ENCODE measurements at places on chromosomes 16 and 17.
A peak's percentile ranks its signal among the peaks of the same experiment; 100 is the strongest.

GRCh38 chr17:68987966-68988365, 32.8 kb upstream of the ABCA8 start:
- no peak for DNase-seq

DNA sequence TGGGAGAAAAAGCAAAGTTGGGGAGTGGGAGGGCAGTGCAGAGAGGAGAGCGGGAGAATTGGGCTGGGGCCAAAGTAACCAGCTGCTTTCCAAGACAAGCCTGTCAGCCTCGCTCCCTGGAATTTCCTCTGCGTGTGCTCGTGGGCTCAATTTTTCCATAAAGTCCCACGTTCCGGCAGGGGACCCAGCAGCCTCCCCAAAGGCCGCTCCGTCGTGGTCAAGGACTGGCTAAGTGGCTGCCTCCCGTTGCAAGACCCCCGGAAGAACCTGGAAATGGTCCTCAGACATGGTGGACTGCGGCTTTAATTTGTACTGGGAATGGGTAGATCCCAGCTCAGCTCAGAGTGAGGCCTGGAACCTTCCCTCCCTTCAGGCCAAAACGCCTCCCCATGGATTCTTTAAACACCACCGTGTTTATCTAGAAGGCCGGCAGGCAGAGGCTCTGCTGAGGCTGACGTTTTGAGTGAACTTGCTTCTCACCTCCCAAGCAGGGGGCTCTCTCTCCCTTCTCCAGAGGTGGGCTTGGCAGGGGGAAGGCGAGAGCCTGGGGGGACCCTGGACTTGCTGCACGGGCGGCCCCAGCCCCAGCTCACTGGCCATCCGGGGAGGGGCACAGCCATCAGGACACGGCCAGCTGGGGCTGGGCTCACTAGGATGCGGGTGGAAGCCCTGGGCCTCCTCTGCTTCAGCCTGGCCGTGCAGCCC, 190.0 kb downstream of the C16orf95 start:
- no peak for DNase-seq

DNA sequence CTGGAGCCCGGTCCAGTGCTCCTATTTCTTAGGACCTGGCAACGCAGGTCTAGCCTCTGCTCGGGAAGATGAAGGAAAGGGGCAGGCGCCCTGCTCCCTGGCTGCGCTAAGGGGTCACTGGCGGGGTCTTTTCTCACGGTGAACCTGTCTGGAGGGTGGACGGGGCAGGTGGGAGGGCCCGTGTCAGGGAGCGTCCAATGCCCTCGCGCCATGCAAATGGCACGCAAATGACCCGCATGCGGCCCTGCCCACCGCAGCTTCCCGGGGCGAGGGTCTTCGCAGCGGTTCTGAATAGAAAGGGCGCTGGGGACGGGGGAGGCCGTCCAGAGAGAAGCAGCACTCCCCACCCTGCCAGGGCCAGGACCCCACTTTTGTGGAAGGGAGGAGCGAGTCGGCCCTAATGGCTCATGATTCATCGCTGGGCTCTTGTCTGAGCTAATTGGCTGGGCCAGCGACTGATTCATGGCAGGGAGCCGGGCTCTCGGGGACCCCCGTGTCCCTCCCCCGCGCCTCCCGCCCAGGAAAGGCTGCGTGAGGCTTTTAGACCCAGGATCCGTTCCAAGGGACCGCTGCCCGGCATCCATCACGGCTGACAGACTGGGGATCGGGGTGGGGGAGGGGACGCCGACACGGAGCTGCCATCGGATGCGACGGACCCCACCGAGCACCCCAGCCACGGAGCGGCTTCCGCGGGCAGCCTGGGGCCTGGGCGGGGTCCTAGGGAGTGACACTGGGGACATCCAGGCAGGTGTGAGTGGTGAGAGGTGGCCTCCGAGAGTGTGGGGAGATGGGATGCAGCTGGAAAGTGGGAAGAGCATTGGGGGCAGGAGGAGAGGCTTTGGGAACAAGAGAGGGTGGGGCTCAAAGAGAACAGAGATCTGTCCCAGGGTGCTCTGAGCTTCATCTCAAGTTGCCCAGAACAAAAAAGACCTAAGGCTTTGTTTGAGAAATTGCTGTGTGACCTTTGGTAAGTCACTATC, 25.0 kb upstream of the NGFR start:
- DNase-seq: no peak

GRCh38 chr16:67180166-67180565, 3.6 kb downstream of the MATCAP1 start:
- DNase-seq: no peak

GRCh38 chr16:23578101-23578830, 17.9 kb downstream of the NDUFAB1 start:
- DNase-seq: no peak

GRCh38 chr17:77493238-77493820, 352.6 kb downstream of the SEC14L1 start:
- DNase-seq: no peak

DNA sequence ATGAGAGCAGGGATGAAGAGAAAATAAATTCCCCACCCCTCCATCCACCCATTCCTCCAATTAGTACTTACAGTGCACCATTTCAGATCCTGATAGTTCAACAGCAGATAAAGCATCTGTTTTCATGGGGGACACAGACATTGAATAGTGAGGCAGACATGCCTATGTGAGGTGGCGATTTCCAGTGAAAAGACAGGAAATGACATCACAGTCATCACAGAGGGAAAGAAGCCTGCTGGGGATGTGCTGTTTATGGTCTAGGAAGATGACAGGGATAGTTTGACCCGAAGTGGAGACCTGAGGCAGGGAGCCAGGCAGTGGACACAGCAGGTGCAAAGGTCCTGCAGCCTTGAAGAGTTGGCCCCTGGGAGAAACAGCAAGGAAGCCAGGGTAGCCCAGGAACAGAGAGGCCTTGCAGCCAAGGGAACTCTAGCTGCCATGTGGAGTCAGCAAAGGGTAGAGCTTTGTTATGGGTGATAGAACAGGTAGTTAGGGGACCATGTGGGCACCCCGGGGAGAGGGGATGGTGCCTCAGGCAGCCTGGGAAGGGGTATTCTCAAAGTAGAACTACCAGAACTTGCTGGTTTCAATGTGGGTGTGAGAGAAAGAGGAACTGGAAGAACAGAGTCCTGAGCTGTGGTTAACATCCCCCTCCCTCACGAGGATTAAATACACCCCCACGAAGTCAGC, 256.6 kb downstream of the CPPED1 start:
- DNase-seq: no peak

- DNase-seq: no peak
Measured at GRCh38 chr16:72853575-72854266, 194.2 kb downstream of the ZFHX3 start.

GRCh38 chr16:46814790-46815189, 16.2 kb downstream of the C16orf87 start:
- DNase-seq: no peak

DNA sequence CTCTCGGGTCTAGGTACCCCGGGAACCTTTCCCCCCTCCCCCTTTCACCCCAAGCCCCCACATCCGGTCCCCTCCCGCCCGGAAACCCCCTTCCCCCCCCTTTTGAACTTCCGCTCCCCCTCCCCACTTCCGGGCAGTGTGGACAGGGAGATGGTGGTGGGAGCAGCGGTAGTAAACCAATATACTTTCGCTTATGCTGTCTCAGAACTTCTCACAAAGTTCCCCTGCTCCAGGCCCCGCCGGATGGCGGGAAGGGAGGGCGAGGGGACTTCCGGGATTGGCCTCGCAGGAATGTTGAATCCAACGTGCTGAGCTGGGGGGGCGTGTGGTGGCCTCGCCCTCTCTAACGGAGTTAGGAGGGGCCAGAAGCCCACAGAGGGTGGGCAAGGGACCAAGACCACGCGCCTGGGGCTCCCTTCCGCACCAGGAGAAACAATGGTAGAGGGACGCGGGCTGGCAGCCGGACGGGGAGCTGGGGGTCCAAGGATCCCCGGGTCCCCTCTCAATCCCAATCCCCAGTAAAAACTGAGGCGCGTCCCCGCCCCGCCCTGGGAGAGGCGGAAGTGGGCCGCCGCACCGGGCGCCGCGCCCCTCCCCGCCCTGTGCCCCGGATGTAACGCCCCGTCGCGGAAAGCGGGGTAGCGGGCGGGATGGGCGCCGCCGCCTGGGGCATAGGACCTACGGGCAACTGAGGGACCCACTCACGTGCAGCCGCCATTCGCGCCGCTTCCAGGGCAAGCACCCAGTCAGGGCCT, 742 bp downstream of the PFN1 start:
- peak; percentile 78 for DNase-seq

DNA sequence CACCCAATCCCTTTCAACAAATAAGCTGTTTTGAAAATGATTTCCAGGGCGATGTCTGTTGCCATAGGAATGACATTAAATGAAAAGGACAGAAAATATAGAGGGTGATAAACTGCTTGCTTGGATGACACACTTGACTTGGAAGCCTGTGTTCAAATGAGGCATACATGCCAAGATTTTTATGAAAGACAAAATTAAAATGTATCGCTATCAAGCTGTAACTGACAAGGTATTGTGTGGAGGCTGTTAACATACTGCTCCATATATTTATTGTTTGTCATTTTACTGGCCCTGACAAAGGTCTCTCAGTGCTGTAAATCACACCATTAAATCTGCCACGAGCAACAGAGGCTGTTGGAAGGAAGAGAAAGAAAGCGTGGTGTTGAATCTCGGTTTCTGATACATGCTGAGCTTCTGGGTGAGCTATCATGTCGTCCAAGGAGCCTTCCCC, 456.2 kb upstream of the SALL1 start:
- DNase-seq: no peak

DNA sequence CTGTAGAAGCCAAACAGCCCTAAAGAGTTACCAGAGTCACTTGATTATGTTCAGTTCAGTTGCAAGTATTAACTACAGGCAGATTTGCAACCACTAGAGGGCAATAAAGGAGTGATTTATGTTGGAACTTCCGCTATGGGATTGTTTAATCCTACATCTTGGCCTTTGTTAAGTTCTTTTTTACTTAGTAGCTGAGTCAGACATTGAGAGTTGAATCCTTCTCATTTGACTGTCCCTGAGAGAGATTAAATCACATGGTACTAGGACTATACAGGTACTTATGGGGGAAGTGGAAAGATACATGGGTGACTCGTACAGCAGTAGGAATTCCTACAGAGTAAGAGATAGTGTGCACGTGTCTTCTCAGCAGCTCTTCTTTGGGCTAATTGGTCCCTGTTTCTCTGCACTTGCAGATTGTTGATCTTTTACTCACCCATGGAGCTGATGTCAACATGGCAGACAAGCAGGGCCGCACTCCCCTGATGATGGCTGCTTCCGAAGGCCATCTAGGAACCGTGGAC, 40.3 kb downstream of the CYB561 start:
- peak; percentile 74 for DNase-seq

DNA sequence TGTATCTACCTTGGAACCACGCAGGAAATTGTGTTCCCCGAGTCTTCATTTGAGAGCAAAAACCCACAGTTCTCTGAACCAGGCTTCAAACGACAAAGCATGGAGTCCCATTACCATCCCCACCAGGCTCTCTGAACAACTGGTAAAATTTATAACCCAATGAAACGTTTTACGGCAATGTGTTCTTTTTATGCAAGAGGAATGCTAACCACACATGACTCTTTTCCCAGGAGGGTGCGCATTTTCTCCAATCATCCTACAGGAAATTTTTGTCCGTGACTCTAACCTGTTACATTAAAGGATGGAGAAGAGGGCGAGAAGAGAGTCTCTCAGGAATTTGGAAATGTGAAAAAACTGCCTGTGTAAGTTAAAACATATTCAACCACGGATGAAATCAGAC, 17.8 kb downstream of the STX8 start:
- no peak for DNase-seq

DNA sequence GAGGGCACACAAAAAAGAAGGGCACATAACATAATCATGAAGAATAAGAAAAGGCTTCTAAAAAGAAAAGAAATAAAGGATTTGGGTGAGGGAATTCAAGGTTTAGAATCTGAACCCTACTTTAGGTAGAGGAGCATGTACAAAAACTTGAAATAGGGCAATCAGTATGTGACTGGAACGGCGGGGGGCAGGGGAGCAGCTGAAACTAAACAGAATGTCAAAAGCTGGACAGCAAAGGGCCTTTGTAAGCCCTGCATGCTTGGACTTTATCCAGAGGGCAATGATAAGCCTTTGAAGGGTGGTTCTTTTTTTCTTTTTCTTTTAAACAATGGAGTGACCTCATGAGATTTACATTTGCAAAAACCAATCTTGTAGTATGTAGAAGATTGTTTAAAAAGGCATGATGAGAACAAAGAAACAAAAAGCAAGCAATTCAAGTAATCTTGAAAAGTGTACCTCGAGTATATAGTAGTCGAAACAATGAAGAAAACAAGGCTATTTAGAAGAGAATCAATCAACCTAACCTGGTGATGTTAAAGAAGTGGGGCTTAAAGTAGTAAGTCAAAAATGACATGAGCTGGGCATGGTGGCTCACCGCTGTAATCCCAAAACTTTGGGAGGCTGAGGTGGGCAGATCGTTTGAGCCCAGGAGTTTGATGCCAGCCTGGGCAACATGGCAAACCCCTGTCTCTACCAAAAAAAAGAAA, 46.7 kb upstream of the ANKFY1 start:
- no peak for DNase-seq

DNA sequence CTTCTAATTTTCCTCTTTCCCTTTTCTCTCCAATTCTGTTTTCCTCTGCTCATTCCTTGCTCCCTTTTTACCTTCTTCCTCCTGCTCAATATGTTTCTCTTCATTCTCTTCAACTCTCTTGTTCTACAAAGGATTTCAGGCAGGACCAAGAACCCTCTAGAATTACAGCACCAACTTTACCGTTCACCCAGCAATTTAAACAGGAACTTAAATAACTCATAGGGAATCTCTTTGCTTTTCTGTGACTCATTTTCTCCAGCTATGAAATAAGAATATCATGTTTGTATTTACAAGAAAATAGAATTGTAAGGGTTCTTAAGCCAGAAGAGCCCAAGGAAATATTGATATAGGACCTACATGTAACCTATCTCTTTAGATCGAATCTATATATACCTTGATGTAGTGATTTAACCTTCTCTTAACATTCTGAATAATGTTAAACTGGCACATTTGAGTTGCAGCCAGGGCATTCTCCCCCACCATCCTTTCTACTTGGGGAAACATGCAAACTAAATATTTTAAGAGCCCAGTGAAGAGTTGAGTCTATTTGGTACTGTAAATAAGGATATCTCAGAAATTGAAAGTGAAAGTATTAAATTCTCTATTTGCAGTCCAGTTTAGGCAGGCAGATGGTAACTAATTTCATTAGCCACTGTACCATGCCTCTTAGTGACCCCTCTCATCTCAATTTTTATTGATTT, 137.0 kb downstream of the ANKFN1 start:
- DNase-seq: no peak

GRCh38 chr16:87949071-87949744, 2.0 kb upstream of the BANP start:
- DNase-seq: peak; percentile 16

- DNase-seq: no peak
Measured at GRCh38 chr16:49824593-49824992, 31.3 kb downstream of the ZNF423 start.

All from erythroblast (primary cell).